Brain (organoid and tissue), 16 donors: ENCODE measurements at places on chromosomes 7 and 10. TPM values are rescaled to one million over a fixed set of nuclear protein-coding genes. Genes with fewer than 3 reads are reported as not detected.

Gene C10orf67
- polyA plus RNA-seq: 0.27 TPM

Gene FAM13C
- polyA plus RNA-seq: 12.7 TPM

Gene CFTR
- polyA plus RNA-seq: not detected

Gene EVX1
- polyA plus RNA-seq: 0.27 TPM

GRCh38 chr7:93836116-93836515, 54.4 kb downstream of the TFPI2 start:
- DNase-seq: peak; percentile 9

GRCh38 chr7:120370954-120371353, 98.0 kb downstream of the KCND2 start:
- DNase-seq: no peak

GRCh38 chr7:92834507-92835260, 1.7 kb downstream of the CDK6 start:
- no peak for DNase-seq

- no peak for DNase-seq
Measured at GRCh38 chr10:89241486-89242344, 9.9 kb downstream of the LIPA start.

GRCh38 chr10:110571093-110571743, 3.7 kb downstream of the SMC3 start:
- DNase-seq: no peak

- peak; percentile 57 for DNase-seq
Measured at GRCh38 chr7:83921271-83921940, 272.5 kb upstream of the SEMA3E start.

GRCh38 chr7:128788446-128789412, 3.0 kb upstream of the CCDC136 start:
- DNase-seq: no peak

DNA sequence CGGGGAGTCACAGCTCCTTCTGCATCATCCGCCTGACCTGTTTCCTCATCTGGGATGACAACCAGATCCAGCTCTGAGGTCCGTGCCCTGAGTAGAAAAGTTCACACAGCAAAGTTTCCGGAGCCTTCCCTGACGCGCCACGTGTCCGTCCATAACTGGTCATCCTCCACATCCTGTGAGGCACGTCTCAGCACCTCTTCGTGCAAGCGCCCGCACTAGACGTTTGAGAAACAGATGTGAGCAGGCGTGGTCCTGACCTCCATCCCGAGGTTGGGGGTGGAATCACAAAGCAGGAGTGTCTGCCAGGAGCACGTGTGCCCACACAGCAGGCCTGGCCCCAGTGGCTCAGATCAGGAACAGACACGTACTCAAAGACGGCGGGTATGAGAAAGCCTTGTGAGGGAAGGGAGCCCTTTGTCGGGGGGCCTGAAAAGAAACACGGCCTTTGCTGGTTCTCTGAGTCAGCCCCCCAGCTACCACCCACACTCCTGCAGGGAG, 520.8 kb downstream of the DNAJB6 start:
- DNase-seq: no peak

- DNase-seq: no peak
Measured at GRCh38 chr10:93379731-93380575, 102.2 kb downstream of the MYOF start.

- DNase-seq: no peak
Measured at GRCh38 chr10:9743639-9744038, 1274.0 kb upstream of the CELF2 start.

DNA sequence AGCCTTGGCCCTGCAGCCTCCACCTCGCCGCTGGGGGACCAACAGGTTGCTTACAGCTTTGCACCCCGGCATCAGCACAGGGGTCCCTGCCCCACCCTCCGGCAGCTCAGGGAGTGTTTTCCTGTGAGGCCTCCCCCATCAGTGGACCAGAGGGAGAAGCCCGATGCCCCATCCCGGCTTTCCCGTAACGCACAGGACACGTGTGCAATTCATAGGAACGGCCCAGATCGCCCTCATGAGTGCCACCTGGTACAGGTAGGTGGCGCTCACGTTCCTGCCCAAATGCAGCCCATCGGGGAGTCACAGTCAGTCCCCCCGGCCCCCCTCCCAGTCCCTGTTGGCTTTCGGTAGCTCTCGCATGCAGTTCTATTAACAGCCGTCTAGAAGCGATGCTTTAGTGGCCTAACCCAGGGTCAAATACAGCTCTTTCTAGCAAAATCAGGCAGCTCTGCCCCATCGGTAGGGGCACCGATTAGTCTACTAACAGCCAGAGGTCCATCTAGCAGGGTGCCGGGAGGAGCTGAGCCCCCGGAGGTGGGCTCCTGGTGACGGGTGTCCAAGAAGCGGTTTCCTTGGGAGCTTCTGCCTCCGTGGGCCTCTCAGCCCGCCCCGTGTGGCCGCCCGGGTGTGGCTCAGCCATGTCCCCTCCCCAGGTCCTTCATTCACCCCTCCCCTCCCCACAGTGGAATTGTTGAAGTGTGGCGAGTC, 48.4 kb upstream of the GTF2IRD1 start:
- no peak for DNase-seq
